Right hindlimb (tissue), 1 donor: ENCODE measurements at places on chromosomes 6 and 20.
A peak's percentile ranks its signal among the peaks of the same experiment; 100 is the strongest.

DNA sequence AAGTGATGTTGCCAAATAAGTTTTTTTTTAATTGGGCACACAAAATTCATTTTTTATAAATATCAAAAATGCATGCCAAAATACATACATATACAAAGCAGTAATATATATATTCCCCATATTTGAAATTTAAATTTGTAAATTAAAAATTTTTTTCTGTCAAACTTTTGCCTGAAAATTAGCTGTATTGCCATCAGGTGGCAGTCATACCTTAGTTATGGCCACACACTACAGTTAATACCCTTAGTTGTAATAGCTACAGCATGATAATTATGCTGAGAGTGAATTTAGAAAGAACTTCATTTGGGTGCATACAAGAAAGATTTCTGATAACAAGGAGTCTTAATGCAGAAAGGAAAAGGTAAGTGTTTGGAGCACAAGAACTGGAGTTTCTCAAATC, 46.2 kb upstream of the SDHAF4 start:
- DNase-seq, result no peak

DNA sequence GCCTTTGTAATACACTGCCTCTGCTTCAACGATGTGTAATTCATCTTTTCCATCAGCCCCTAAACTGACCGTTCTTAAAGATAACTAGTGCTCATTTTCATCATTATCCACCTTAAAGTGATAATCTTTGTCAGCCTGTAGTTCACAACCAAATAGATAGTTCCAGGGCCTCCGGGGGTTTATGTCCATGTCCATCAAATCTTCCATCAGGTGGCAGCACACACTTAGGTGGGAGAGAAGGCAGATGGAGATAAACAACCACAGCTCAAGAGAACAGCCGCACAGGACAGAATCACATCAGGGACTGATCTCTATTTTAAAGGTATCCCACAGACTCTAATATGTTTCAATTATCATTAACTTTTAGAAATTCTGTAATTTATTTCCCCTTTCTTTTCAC, 90.9 kb downstream of the LMBRD1 start:
- DNase-seq, result no peak

- DNase-seq, result no peak
Measured at GRCh38 chr6:166640342-166641043, 13.4 kb upstream of the RPS6KA2 start.

- peak; percentile 31 for DNase-seq
Measured at GRCh38 chr6:122730775-122731386, 48.6 kb upstream of the FABP7 start.
